ENCODE measurements at places on chromosomes 6 and 20. TPM values are rescaled to one million over a fixed set of nuclear protein-coding genes. Genes with fewer than 3 reads are reported as not detected.

- DNase-seq, result no peak
These were observed 43.9 kb upstream of the CLDN20 start for GRCh38 chr6:155219858-155220301.

KCTD20 gene
- total RNA-seq, result 31.1 TPM

TMEM200A gene
- 0.79 TPM for total RNA-seq

DNA sequence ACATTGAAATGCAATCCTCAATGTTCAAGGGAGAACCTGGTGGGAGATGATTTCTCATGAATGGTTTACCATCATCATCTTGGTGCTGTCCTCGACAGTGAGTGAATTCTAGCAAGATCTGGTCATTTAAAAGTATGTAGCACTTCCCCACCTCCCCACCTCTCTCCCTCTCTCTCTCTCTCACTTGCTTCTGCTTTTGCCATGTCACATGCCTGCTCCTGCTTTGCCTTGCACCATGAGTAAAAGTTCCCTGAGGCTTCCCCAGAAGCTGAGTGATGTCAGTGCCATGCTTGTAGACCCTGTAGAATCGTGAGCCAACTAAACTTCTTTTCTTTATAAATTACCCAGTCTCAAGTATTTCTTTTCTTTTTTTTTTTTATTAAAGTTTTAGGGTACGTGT is 60.5 kb downstream of the DST start:
- DNase-seq, result no peak

- DNase-seq, result no peak
These were observed 2.4 kb downstream of the FLRT3 start for GRCh38 chr20:14335052-14335451.

DNA sequence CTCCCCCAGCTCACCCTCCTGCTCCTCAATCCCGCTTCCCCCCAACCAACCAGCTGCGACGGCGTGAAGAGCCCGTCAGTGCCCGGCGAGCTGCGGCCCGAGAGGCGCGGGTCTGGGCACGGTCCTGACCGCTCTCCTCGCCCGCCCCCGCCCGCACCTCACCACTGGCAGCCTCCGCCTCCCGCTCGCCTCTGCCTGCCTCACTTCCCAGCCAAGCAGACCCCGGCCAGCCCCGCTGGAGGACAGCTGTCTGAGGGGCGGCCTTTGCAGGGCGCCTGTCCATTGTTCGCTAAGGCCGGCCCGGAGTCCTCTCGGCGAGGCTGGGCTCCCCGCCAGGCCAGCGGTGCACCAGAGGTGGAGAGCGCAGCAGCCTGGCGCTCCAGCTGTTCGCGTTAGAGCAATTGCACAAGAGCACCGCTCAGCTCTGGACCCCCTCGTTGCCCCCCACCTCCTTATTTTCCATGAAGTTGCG is 1.3 kb downstream of the SOBP start:
- no peak for DNase-seq

GRCh38 chr20:46160661-46161060 is 42.5 kb downstream of the CD40 start:
- DNase-seq, result no peak

Data from bronchial epithelial cell (primary cell).